Caki2 (cell line): ENCODE measurements at places on chromosomes 3 and 15.
A peak's percentile ranks its signal among the peaks of the same experiment; 100 is the strongest.

GRCh38 chr3:147846854-147847478 is 437.8 kb downstream of the ZIC1 start:
- DNase-seq = no peak

- DNase-seq = no peak
Observed at GRCh38 chr15:95556225-95556624, 774.3 kb upstream of the NR2F2 start.

GRCh38 chr3:128210711-128211110 is 57.4 kb downstream of the EEFSEC start:
- DNase-seq = no peak

DNA sequence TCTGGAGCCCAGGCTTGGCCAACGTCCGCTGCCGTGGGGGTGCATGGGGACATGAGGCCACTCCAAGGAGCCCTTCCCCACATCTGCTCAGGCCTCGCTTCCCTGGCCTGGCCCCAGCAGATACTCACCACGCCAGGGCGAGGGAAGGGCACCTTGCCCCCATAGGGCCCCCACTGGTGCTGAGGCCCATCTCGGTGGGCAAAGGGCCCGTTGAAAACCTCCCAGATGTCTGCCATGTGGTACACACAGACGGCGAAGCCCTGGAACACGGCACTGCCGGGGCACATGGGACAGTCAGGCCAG is 4.7 kb downstream of the SEMA3G start:
- no peak for DNase-seq

- no peak for DNase-seq
Observed at GRCh38 chr15:67862750-67863441, 23.1 kb upstream of the RNU6-1 start.

- peak; percentile 8 for DNase-seq
Observed at GRCh38 chr3:109257269-109257668, 59.0 kb downstream of the DPPA2 start.

- DNase-seq = no peak
Observed at GRCh38 chr3:160312014-160312624, 86.9 kb downstream of the C3orf80 start.

GRCh38 chr3:151265866-151266265 is 12.5 kb downstream of the P2RY14 start:
- DNase-seq = no peak

- no peak for DNase-seq
Observed at GRCh38 chr3:55467099-55467498, 20.0 kb downstream of the WNT5A start.

- no peak for DNase-seq
Observed at GRCh38 chr3:59542276-59542675, 492.5 kb upstream of the CFAP20DC start.

DNA sequence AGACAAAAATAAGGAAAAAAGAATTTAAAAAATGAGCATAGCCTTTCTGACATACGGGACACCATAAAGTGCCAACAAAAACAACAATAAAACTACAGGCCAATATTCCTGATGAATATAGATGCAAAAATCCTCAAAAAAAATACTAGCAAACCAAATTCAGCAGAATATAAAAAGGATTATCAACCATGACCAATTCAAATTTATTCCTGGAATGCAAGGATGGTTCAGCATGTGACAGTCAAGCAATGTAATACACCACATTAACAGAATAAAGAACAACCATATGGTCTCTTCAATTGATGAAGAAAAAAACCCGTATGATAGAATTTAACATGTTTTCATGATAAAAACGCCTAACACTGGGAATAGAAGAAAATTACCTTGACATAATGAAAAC is 341.7 kb downstream of the PYDC2 start:
- DNase-seq = peak; percentile 13

GRCh38 chr3:60803216-60804173 is 447.8 kb downstream of the FHIT start:
- no peak for DNase-seq

DNA sequence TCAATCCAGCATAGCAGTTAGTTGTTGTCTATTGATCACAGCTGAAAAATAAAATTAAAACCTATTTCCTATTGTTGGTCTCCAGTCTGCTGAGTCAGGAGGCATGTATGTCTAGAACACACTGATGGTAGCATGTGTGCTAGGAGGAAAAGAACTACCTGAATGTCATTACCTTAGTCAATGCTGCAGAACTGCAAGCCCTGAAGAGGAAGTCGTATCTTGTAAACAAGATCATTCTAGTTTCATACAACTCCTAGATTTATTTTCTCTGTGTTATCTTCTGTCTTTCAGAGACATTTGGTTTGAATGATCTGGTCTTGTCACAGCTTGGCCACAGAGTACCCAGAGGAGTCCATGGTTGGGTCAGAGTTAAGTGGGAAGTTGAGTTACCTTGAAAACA is 110.0 kb upstream of the MRPL3 start:
- no peak for DNase-seq

GRCh38 chr3:131279577-131279976 is 102.0 kb upstream of the NUDT16 start:
- no peak for DNase-seq

- DNase-seq = no peak
Observed at GRCh38 chr15:59419170-59419569, 18.8 kb upstream of the FAM81A start.

- no peak for DNase-seq
Observed at GRCh38 chr3:181362378-181362777, 349.3 kb upstream of the SOX2 start.

DNA sequence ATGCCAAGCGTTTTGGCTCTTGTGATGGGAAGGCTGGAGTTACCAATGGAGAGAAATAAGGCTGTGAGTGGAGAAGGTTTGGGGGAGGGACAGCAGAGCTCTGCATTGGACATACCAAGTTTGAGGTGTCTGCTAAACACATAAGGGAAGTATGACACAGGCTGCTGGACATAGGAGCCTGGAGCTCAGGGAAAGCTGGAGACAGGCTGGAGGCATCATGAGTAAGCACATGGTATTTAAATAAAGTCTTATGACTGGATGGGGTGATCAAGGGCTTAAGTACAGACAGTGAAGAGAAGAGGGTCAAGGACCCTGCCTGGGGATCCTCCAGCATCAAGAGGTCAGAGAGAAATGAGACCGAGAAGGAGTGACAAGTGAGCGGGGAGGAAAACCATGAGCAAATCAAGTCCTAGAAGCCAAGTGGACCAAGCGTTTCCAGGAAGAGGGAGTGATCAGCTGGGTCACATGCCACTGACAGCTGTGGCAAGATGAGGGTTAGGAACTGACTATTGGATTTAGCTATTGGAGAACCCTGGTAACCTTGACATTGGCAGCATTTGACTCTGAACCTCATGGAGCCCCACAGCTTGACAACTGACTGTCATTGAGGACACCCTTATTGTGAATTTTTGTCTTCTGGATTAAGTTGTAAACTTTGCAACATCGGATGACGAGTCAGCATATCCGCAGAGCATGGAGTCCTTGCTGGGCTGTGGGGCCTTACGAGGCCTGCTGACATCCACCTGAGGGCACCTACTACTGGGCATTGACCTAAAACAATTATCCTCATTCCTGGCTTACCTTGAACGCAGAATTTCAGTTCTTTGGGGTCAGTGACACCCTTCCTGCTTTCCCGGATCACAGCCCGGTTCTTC is 78.7 kb upstream of the ETV5 start:
- no peak for DNase-seq

- no peak for DNase-seq
Observed at GRCh38 chr3:132721479-132722164, 587 bp downstream of the NPHP3 start.

DNA sequence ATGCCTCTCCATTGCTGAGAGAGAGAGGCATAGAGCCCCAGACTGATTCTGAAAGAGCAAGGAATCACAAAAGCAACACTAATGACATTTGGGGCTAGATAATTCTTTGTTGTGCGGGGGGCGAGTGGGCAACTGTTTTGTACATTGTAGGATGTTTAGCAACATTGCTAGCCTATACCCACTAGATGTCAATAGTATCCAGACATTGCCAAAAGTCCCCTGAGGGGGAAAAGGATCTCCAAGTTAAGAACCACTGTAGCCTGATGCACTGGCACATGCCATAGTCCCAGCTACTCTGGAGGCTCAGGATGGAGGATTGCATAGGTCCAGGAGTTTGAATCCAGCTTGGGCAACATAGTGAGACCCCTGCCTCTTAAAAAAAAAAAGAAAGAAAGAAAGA is 22.8 kb upstream of the GOLM2 start:
- DNase-seq = no peak

DNA sequence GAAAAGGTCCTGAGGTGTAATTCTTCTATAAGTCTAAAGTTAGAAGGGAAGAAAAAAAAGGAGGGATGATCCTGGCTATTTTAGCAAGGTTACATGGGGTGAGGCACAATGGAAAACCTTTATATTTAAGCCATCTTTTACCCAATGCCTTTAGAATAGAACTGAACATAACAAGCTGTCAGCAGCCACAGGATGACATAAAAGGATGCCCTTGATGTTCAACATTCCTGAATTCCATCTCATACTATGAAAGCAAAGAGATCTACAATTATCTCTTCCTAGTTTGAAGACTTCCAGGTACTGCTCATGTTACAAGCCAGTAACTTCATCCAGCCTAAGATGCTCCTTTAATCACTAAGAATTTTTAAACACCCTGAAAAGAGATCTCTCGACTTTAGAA is 26.9 kb downstream of the NEK10 start:
- no peak for DNase-seq

DNA sequence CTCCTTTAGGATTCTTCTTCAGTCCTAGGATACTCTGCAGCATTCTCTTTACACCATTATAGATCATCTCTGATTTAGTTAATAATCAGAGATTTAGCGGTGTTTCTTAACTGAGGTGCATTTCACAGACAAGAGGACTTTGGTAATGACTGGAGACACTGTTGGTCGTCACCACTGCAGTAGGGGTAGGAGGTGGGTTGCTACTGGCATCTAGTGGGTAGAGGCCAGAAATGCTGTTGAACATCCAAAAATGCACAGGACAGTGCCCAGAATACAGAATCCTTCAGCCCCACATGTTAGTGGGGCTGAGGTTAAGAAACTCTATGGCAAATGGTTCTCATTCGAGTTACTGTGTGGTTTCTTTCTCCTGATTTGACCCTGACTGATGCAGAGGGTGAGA is 80.4 kb upstream of the LMCD1 start:
- no peak for DNase-seq

DNA sequence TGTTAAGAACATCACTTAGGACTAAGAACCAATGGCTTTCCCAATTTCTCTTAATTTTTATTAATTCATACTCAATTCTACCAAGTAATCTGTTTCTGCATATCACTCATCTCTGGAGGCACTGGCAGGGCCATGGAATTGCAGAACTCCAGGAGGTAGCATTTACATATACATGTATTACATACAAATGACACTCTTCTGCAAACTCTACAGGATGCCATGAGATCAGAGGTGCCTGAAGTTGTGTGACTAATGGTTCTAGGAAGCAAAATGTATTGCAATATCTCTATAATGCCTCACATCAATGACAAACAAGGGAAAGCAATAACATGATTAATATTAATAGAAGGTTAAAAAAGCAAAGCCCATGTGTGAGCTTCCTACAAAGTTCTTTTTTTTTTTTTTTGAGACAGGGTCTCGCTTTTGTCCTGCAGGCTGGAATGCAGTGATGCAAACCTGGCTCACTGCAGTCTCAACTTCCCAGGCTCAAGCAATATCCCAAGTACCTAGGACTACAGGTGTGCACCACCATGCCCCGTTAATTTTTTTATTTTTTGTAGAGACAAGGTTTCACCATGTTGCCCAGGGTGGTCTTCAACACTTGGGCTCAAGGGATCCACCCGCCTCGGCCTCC is 33.0 kb downstream of the DENND6A start:
- no peak for DNase-seq

GRCh38 chr3:58251631-58252035 is 14.0 kb downstream of the ABHD6 start:
- no peak for DNase-seq

GRCh38 chr3:13483988-13484695 is 4.0 kb downstream of the HDAC11 start:
- DNase-seq = no peak

- DNase-seq = no peak
Observed at GRCh38 chr3:112925969-112926368, 48.9 kb downstream of the CD200R1 start.

DNA sequence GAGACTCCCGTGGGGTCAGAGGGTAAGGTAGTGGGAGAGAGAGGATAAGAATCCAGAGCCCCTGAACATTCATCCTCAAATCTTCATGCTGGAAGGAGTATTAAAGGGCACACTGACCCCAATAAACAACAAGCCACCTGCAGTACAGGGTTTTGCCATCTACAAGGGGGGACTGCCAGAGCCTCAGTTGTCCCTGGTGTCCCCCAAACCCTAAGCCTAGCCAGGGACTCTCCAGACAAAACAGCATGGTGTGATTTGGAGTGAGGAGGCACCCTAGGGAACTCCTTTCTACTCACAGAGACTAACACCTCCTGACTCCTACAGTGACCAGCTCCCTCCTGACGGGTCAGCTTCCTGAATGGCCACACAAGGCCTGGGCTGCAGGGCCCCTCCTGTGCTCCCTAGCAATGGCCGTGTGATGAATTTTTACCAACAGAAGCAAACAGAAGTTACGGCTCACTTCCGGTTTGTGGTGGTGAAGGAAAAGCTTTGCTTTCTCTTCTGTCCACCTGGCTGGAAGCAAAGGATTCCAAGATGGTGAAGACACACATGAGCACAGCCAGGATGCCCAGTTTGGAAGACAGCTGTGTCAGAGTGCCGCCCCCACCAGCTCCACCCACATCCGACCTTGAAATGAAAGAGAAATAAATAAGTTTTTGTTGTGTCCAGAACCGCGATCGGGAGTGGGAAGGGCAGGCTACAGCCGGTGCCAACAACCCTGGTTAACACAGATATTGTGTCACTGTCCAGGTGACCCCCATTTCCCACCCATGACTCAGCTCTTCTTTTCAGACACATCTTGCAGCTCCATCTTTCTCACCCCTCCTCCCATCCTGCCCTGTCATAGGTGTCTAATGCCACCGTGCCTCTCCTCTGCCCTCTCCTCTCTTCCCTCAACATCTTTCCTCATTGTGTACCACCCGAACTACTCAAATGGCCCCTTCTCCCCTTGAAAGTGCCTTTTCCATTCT is 69.6 kb upstream of the ATP13A3 start:
- no peak for DNase-seq

GRCh38 chr15:31457161-31457560 is 130.5 kb downstream of the KLF13 start:
- DNase-seq = no peak

DNA sequence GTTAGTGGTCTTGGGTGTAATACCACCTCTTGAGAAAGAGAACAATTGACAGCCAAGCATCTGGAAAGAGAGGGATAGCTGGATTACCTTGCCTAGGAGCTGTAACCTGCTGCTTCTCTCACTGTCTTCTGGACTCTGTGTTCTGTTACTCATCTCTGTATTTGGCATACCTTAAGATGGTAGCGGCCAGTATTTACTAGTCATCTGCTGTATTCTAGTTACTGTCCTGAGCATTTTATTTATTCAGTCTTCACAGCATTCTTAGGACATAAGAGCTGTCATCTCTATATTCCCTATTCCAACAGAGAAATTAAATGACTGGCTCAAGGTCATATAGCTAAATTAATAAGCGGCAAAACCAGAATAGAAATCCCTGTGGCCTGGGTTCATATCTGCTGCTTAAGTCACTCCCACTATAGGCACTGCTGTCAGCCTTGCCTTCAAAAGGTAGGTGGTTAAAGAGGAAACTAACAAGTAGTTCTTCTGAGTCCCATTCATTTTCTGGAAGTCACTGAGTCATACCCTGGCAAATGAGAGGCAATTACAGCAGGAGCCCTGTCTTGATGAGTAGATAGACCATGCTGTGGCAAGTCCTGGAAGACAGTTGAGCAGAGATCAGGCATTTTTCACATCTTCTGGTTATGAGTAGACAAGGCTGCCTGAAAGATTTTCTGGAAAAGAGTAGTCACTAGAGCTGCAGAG is 68.2 kb downstream of the RAB7A start:
- DNase-seq = peak; percentile 19
